ENCODE measurements at places on chromosomes 12 and 14.

- DNase-seq = no peak
Observed at GRCh38 chr14:51398898-51399297, 158.9 kb downstream of the TMX1 start.

GRCh38 chr12:47038270-47038748, 41.1 kb upstream of the PCED1B start:
- DNase-seq = no peak

DNA sequence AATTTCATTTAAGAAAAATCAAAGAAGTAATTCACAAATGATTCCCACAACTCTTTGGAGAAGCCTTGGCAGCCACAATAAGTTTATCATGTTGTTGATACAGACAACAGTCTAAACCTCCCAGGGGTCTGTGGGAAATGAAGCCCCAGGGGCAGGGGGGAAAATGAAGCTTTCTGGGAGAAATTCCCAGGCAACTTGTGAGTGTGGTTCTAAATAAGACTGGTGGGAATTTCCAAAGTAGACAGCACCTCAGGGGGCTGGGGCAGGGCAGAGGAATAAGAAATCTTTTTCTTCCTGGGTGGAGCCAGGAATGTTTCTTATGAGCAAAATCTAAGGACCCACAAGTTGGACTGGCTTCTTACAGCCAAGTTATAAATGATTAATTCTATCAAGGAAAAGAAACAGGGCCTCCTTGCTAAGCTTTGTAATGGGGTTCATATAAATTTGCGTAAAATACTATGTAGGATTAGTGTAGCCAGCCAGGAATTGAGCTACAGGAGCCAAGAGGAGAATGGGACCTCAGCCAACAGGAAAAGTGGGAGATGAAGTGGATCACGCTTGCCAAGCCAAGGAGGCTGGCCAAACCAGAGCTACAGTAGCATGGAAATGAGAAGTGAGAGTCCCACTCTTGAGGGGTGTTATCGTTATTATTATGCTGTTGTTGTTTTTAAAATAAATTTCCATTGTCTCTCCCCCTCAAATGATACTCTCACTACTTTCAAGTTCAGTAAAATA, 182.9 kb upstream of the FAR2 start:
- DNase-seq = no peak

- DNase-seq = no peak
Observed at GRCh38 chr12:113134521-113134951, 1.0 kb downstream of the RASAL1 start.

DNA sequence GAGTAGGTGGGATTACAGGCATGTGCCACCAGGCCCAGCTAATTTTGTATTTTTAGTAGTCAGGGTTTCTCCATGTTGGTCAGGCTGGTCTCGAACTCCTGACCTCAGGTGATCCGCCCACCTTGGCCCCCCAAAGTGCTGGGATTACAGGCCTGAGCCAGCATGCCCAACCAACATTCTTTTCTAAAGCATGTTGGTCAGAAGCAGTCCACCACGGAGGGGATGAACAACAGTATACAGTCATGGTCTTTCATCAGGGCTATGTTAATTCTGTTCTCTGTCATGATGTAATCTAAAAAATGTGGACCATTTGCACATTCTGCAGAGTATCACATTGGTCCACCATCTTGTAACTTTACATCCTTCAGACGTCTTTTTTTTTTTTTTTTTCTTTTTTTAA, 3.6 kb downstream of the MRPL51 start:
- DNase-seq = no peak

DNA sequence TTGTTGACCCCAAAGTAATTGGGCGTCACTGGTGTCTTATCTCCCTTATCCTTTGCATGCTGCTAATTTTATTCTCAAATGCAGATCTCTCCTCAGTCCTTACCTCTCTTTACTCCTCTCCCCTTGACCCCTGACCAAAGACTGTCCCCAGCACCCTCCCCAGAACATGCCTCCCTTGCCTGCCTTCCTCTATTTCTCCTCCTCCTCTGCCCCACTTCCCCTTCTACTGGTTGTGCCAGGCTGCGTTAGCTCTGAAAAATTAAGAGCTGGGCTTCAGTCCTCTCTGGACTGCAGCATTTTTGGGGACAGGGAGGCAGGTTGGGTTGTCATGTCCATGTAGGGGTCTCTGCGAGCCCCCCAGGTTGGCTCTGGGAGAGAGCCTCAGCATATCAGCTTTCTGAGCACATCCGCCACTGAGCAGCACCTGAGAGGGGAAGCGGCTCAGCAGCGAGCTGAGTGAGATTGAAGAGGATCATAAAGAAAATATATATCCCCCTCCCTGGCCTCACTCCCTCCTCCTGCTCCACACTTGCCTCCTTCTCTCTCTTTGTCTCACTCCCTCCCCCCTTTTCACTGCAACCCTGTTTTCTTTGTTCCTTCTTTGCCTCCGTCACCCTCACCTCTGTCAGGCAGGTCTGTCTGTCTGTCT, 6.4 kb upstream of the CISTR start:
- no peak for DNase-seq

DNA sequence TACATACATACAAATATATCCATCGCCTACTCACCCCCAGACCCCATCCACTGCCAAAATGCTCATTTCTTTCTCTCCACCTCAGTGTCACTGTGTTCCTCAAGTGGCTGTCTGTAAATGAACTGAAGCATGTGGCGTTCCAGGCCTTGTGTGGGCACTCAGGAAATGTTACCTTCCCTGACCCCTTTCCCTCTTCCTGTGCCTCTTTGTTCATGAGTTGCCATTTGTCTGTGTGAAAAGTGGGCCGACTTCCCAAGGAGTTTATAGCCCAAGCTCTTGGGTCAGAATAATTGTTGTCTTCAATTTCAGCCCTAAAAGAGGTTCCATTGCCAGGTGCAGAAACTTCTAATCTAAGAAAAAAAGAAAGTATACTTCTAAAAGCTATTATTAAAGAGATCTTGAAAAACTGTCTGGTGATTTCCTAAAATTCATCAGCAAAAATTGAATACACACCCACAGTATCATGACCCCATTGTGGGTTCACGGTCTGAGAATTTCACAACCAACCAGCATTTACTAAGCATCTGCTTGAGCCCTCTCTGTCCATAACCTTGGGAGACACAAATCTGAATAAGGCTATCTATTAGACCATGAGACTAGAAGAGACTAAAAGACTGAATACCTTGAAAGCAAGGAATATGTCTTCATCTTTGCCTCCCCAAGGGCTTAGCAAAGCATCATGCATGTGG, 201.4 kb upstream of the EEA1 start:
- no peak for DNase-seq

DNA sequence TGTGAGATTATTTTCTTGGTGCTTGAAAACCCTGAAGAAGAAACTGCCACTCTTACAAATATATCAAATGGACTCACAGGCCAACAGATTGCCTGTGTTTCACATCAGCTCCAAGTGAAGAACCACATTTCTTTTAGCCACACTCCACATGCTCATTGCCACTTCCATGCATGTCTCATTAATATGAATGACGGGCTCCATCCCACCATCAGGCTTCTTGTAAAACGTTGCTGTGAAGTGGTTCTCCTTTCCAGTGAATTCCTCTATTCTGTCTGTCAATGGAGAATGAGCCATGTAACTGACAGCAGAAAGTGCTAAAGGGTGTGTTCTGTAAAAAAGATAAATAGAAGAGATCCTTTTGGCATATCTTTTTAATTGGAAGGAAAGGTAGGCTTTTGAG, 188.2 kb upstream of the RMST start:
- no peak for DNase-seq

DNA sequence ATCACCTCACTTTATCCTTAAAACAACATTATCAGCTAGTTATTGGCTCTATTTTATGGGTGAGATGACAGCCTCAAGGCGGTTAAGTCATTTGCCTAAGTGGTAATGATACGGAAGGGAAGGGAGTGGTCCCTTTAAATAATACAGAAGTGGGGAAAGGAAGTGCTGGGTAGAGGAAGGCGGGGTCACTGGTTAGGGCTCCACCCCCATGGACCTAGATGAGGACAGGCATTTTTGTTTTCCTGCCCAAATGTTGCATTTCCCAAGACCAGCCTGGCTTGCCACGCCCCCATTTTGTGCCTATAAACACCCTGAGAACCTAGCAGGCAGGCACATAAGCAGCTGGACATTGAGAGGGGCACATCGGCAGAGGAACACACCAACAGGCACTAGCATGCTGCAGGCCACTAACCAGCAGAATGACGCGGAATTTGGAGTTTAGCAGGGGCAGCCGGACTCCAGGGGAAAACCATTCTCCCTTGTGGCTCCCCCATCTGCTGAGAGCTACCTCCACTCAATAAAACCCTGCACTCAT, 100.9 kb downstream of the EPS8 start:
- DNase-seq = no peak

- DNase-seq = no peak
Observed at GRCh38 chr14:67276131-67276530, 34.9 kb downstream of the PALS1 start.

DNA sequence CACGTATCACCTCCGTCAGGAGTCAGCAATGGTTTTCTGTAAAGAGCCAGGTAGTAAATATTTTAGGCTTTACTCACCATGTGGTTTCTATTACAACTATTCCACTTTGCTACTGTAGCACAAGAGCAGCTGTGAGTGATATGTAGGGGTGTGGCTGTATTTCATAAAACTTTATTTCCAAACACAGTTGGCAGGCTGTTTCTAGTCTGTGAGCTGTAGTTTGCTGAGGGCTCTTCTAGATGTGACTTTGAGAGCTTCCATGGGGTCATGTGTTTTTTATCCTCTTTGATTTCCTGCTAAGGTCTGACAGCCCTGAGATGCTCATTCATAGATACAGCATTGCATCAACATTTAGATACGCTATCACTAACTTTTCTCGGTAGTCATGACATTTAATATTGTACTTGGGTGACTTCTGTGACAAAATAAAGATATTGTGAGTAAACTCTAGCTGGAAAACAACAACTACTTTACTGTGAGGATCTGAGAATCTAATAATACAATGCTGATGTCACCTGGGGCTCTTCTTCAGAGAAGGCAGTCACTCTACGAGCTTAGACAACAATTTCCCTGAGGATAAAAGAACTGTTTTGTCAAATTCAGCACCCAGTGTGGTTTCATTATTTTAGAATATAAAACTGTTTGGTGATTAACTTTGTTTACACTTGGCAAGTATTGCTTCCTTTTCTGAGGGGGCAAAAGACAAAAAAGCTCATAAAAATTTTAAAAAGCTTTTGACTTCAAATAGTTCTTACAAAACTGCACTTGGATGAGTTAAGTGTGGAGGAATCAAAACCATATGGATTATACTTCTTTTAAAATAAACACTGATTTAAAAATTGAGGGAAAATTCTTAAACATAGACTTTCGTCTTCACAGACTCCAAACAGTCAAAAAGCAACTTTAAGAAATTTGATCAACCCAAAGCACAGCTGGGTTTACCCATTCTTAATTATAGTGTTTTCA, 231.2 kb upstream of the DCN start:
- DNase-seq = no peak

DNA sequence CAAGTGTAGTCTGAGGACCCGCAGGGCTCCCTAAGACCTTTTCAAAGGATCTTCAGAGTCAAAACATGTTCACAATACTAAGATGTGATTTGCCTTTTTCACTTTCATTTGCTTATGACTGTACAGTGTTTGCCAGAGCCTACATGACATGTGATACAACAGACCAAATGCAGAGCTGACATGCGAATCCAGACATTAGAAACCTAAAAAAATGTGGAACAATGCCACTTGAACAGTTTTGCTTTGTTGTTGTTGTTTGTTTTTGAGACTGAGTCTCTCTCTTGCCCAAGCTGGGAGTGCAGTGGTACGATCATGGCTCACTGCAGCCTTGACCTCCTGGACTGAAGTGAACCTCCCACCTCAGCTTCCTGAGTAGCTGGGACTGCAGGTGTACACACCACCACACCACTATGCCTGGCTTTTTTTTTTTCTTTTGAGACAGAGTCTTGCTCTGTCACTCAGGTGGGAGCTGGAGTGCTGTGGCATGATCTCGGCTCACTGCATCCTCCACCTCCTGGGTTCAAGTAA, 5.3 kb upstream of the RAB35 start:
- no peak for DNase-seq

GRCh38 chr12:104520242-104520900, 63.6 kb downstream of the CHST11 start:
- no peak for DNase-seq

DNA sequence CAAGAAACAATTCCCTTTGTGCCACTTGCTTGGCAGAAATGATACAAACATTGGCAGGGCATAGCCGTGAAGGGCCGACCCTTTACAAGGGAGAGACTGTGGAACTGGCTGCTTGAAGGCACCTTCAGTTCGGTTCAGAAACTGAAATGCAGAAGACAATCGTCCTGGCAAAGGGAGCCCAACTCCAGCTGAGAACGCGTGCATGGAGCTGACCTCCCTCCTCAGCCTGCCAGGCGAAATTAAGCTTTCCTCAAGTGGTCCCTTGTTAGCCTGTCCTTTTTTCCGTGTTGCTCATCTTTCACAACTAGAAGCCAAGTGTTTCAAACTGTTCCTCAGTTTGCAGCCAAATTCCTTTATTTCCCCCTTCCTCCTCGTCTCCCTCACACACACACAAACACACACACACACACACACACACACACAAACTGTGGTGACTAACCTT, 8.1 kb downstream of the LGR5 start:
- no peak for DNase-seq

- DNase-seq = no peak
Observed at GRCh38 chr14:63854330-63854729, 1.5 kb downstream of the SYNE2 start.

- no peak for DNase-seq
Observed at GRCh38 chr12:78293059-78293686, 462.5 kb downstream of the NAV3 start.

DNA sequence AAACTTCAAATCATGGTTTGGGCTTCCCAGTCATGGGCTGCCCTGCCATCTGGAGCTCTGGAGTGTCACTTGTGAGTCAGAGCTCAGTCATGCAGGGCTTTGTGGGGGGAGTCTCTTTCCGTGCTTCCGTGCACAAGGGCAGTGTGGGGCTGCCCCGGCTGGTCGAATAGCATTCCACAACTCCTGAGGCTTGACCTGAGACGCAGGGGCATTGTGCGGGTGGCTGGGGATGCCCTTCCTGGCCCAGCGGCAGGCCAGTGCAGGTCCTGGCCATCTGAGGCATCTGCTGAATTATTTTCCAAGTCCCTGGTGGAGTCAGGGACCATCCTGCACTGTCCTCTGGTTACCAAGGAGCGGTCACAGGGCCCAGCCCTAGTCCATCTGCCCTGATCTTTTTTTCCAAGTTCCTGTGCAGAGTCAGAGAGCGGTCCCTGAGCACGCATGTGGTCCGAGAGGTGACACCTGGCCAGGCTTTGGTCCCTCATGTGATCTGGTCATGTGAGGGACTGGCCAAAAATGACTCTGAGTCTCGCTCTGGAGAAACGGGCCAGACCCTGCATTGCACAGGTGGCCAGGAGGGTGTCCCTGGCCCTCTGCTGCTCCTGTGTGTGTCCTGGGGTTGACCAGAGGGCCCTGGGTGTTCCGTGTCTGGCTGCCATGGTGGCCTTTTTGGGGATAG, 167.0 kb upstream of the ALG10B start:
- DNase-seq = no peak

GRCh38 chr12:131773582-131774221, 54.5 kb upstream of the MMP17 start:
- DNase-seq = peak; percentile 86

- no peak for DNase-seq
Observed at GRCh38 chr14:28116716-28117115, 649.9 kb upstream of the FOXG1 start.

GRCh38 chr12:10048526-10048925, 18.0 kb downstream of the CLEC9A start:
- no peak for DNase-seq

Measured in Jurkat, Clone E6-1 (cell line).